ENCODE measurements at places on chromosomes 7 and 10.

DNA sequence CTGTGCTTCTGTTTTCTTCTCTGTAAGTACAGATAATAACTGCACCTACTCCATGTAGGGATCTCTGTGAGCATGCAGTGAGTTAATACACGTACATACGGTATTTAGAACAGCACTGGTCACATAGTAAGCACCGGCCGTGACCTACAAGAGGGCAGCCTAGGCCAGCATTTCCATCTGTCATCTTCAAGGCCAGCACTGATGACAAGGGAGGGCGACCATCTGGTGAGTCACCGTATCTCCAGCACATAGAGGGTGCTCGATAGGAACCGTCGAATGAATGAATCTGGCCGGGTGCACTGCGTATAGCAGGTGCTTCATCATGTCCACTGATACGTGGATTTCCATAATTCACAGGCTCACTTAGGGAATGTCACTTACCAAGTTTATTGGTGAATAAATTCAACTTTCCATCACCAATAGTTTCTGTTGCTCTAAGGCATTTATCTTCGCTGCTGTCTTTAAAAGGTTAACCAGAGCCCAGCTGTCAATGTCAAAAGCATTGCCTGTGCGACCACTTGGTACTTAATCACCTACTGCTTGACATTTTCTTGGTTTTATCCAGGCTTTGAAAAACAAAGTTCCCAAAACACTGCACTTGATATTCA lies 8.3 kb downstream of the NOD1 start:
- DNase-seq, result no peak

GRCh38 chr10:117135026-117135372 lies 3.1 kb downstream of the VAX1 start:
- no peak for DNase-seq

DNA sequence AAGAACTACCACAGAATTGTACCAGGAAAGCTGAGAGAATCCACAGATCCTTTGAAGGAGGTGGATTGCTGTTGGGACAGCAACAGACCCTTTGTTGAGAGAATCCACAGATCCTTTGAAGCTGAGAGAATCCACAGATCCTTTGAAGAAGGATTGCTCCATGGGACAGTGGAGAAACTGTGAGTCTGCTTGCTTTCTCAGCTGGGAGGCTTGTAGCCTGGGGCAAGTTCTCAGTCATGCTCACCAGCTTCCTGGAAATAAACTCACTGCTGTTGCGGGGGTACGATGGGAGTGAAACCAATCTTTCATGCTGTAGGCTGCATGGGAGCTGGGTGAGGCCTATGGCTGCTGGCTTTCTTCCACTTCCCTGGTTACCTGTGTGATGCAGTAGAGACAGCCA lies 106.3 kb downstream of the C7orf25 start:
- DNase-seq, result no peak

DNA sequence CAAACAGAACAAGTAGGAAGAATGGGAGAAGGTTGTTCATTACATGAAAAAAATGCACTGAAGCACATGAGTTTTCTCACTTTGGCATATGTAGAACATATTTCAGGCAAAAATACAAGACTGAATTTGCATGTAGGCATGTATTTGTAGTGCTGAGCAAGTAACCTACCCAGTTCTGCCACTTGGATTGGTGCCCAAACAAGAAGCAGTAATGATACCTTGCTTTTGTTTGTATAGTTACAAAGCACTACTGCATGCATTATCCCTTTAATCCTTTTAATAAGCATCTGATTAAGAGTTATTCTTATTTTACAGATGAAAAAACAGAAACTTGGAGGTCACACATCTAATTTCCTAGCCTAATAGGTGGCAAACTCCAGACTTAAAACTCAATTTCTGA lies 23.1 kb upstream of the CTTNBP2 start:
- DNase-seq, result no peak

GRCh38 chr7:135666846-135667245 lies 4.5 kb downstream of the STMP1 start:
- no peak for DNase-seq

- no peak for DNase-seq
These were observed 22.2 kb upstream of the PARP12 start for GRCh38 chr7:140084972-140085371.

- DNase-seq, result no peak
These were observed 17.0 kb downstream of the PNLIPRP3 start for GRCh38 chr10:116444527-116445142.

DNA sequence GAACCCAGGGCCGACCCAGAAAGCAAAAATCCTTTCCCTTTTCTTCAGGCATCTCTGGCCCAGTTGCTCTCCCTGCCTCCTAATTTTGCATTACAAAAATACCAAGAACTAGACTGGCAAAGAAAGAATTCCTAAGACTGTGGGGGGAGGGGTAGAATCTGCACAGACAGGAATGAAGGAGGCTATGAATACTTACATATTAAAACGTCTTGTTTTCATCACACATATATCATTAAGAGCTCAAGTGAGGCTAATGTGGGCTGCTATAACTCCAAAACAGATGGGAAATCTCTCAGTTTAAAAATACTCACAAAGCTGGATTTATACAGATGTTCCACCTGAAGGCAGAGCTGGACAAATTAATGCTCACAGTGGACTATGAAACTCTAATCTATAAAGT lies 29.2 kb upstream of the MKX start:
- DNase-seq, result no peak

GRCh38 chr7:39428221-39428620 lies 138.0 kb upstream of the YAE1 start:
- peak; percentile 75 for DNase-seq

GRCh38 chr10:78412605-78413004 lies 378.9 kb downstream of the RPS24 start:
- no peak for DNase-seq

GRCh38 chr7:130953196-130953595 lies 219.2 kb upstream of the KLF14 start:
- DNase-seq, result no peak

- DNase-seq, result no peak
These were observed 382 bp upstream of the MBLAC1 start for GRCh38 chr7:100126239-100126930.

DNA sequence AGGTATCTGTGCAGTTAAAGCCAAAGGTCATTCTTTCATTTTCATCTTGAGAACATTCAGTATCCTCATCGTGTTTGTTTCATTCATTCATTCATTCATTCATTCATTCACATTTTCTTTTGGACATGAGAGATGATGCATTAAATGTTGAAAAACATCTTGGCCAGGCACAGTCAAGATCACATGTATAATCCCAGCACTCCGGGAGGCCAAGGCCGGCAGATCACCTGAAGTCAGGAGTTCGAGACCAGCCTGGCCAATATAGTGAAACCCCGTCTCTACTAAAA lies 34.3 kb downstream of the APBB1IP start:
- DNase-seq, result no peak

- no peak for DNase-seq
These were observed 60.4 kb downstream of the EVX1 start for GRCh38 chr7:27303026-27303425.

DNA sequence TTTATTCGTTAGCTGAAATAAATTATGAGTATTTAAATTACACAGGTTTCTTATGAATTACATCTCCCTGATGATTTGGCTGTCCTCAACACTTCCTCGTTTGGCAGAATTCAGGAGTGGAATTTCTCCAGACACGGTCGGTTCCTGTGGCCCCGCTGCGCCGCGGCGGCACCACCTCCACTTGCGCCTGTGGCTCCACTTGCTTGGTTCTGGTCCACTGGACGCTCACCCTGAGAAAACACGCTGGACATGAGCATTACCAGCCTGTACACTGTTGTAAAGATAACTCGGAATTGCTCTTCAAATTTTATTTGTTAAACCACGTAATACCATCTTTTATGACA lies 85.3 kb downstream of the ZNF33B start:
- DNase-seq, result no peak

GRCh38 chr7:107372298-107372697 lies 97.6 kb upstream of the GPR22 start:
- DNase-seq, result no peak

DNA sequence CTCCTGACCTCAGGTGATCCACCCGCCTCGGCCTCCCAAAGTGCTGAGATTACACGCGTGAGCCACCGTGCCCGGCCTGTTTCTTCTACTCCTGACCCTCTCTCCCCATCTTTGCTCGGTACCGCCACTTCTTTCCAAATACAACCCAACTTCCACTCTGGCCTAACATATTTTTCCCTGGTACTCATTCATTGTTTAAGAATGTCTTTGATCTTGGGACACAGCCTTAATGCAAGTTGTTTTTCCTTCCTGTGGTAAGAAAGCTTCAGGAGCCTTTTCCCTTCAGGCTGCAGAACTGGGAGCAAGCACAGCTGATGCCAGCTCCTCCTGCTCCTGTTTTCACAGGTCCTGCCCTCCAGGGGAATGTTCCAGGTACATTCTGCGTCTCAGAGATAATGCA lies 13.7 kb downstream of the CALML3 start:
- DNase-seq, result no peak

DNA sequence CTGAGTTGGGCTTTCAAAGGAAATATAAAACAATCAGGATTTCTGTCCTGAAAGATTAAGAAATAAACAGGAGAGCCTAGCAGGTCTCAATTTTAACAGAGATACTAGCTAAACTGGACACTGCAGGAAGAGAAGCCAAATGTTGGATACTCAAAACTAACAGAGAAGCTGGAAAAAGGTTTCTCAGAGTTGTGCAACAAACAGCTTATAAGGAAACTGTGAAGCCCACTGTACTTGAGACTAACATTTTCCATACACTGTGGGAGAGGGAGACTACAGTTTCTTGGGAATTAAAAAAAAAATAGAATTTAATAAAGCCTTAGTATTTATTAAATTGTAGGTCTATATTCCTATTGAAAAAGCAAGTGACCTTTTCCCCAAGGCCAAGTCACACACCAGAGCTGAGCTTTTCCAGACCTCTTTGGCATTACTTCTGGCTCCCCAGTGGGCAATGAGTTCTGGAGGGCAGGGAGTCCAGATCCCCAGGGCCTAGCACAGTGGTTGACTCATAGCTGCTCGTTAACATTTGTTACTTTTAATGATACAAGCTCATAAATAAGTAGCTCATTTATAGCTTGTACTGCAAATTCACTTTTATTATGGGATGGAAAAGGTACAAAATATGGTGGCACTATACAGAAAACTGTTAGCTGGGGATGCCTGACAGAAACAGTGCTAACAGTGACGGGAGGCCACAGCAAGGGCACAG lies 68.3 kb downstream of the MINDY3 start:
- DNase-seq, result peak; percentile 19

- no peak for DNase-seq
These were observed 58.3 kb downstream of the CYP26A1 start for GRCh38 chr10:93131986-93132385.

DNA sequence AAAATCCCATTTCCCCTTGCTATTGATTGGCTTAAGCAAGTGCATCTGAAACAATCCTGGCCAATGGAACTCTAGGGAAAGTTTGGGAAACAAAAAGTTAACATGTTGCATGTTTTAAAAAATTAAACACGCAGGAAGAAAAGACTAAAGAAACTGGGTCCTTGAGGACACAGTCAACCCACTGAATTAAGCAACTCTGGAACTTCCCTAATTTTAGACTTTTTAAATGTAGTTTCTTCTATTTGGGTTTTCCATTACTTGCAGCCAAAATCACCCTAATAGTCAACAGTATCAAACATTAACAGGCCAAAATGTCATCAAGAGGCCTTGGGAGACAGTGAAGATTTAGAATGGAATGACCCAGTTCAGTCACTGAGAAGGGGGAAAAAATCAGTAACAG lies 40.6 kb downstream of the OSBPL3 start:
- DNase-seq, result no peak

DNA sequence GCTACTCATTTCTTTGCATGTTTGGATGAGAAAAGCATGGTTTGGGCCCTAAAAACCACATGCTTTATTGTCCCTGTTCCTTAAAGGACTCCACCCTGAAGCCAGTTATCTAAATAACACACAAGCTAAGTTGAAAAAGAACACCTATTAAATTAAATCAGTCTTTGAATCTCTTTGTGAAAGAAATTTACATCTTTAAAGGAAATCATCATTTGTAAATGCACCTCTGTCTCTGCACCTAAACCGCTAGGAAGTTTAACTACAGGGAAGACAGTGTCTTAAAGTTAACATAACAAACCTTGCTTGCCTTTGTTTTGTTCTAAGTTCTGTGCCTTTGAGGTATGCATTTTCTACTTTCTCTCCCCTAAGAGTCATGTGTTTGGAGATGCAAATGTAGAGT lies 52.6 kb downstream of the HTR7 start:
- DNase-seq, result no peak
